Foreskin fibroblast (primary cell): ENCODE measurements at places on chromosomes 12 and 14.

- DNase-seq = no peak
Measured at GRCh38 chr12:69337311-69338090, 10.7 kb upstream of the LYZ start.

DNA sequence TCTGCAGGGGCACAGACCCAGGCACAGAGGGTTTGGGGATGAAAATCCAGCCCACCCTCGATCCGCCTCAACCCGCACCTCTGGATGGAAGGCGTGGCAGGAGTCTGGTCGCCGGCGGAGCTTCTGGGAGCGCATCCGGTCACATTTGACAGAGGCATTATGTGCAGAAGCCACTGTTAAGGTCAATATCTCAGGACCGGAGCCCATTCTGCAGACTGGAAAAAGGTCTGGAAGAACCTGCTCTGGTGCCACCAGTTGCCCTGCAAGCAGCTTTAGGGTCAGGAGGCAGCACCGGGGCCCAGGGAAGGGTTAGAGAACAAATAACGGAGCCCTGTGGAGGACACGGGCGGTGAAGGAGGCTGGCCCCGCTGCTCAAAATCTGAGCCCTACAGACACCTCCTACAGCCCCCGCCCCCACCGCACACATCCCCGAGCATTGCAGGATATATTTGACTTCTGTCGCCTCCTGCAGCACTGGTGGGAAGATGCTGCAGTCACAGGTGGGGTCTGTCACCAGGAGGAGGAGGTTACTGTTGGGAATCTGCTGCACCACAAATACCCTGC is 25.1 kb upstream of the LRTM2 start:
- DNase-seq = no peak

- peak; percentile 51 for DNase-seq
Measured at GRCh38 chr14:77593501-77593961, 22.9 kb downstream of the SPTLC2 start.

DNA sequence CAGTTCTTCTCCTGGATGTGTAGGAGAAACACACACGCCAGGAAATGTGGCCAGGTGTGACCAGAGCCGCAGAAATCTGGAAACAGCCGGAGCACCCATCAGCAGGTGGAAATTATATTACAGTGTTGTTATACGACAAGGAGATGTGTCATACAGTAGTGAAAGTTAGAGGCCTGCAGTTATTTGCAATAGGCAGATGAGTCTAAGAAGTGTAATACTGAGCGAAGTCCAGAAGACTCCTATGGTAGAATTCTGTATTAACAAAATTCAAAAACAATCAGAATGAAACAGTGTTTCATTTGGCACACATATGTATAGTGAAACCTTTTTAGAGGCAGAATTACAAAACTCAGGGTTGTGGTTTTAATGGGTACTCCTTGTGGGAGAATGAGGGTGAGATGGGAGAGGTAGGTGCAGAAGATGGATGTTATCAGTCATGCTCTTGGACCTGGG is 39.3 kb upstream of the AMN start:
- DNase-seq = no peak
